ENCODE measurements at places on chromosomes 13 and 19.
A peak's percentile ranks its signal among the peaks of the same experiment; 100 is the strongest.

- DNase-seq = no peak
Measured at GRCh38 chr13:30991922-30992321, 59.5 kb downstream of the TEX26 start.

DNA sequence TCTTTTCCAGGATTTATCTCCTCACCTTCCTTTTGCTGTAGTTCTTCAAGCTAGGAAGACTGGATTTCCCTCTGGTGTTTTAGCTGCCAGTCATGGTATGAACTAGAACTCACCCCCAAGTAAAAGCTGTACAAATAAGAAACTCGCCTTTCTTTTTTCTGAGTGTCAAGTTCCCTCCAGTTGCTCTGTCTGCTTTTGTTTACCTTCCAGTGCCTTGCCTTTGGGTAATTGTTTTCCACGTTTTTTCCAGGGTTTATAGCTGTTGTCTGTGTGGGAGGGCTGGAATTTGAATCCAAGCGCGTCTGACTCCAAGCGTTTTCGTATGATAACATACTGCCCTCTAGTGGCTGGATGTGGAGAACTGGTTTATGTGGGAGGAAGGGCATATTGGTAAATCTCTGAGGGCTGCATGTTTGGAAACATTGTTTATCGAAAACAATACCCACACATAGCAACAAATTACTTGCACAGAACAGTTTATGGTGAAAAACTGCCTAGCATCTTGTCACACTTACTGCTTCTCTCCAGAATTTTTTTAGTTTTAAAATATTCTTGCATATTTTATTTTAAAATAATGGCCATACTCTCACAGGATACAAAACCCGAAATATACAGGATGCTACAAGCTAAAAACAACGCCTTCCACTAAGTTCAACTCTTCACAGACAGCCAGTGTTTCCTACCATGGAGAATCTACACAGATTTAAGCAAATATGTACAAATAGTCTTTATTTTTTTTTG is 19.2 kb downstream of the RCN3 start:
- DNase-seq = peak; percentile 80

DNA sequence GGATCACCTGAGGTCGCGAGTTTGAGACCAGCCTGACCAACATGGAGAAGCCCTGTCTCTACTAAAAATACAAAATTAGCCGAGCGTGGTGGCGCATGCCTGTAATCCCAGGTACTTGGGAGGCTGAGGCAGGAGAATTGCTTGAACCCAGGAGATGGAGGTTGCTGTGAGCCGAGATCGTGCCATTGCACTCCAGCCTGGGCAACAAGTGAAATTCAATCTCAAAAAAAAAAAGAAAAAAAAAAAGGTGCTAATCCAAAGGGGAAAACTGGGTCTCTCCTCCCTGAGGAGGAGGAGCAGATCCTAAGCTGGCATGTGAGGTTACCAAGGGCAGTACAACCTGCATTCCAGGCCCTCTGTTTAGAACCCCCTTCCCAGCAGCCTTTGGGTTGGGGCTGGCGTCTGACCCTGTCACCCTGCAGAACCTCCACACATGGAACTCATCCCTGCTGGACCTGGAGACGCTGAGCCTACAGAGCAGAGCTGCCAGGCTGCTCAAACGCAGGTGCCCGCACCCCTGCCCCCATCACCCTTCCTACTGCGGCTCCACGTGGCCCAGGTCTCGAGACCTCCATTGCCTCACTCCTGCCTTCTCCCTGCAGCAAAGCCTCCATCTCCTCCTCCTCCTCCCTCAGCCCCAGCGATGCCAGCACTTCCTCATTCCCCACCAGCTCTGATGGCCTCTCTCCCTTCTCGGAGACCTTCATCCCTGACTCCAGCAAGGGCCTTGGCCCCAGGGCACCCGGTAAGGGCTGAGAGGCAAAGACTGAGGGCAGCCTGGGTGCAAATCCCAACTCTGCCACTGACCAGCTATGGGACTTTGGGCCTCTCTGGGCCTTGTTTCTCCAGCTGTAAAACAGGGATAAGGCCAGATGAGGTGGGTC is 6.7 kb downstream of the PROSER3 start:
- DNase-seq = no peak

DNA sequence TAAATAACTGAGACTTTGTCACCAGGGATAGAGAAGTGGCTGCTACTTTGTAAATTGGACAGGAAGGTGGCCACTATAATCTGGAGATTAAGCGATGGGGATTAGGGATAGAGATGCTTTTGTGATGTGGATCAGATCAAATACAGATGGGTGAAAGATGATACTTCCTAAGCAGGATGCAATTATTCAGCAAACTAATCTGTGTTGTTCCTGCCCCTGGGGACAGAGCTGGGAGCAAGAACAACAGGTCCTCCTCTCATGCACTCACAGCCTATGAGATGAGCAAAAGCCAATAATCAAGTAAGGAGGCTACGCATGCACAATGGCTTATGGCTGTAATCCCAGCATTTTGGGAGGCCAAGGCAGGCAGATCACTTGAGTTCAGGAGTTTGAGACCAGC is 4.6 kb downstream of the RGL3 start:
- DNase-seq = no peak

GRCh38 chr19:6279620-6279930 is 200 bp downstream of the MLLT1 start:
- DNase-seq = no peak

Data from common myeloid progenitor, CD34-positive (primary cell).